ENCODE measurements at places on chromosomes 4 and X.

DNA sequence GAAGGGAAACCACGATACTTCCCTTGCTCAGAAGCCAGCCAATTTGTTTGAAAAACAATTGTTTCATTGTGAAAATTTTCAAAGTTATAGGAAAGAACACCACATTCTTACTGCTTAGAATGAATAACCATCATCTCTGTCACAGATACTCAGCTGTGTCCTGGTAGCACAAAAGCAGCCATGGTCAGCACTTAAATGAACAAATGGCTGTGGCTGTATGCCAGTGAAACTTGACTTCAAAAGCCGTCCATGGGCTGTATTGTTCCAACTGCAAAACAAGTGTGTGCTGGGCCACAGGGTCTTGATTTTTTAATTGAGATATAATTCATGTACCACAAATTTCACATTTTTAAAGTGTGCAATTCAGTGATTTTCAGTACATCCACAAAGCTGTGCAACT lies 19.6 kb downstream of the NSDHL start:
- no peak for DNase-seq

- no peak for DNase-seq
These were observed 67.5 kb upstream of the MND1 start for GRCh38 chr4:153276971-153277370.

- no peak for DNase-seq
These were observed 5.7 kb upstream of the PPEF1 start for GRCh38 chrX:18701621-18702361.

- no peak for DNase-seq
These were observed 4.6 kb downstream of the MPP1 start for GRCh38 chrX:154800478-154801210.

- no peak for DNase-seq
These were observed 44.0 kb downstream of the GAB1 start for GRCh38 chr4:143380629-143381028.

GRCh38 chr4:42083816-42084215 lies 68.6 kb downstream of the BEND4 start:
- DNase-seq, result no peak

DNA sequence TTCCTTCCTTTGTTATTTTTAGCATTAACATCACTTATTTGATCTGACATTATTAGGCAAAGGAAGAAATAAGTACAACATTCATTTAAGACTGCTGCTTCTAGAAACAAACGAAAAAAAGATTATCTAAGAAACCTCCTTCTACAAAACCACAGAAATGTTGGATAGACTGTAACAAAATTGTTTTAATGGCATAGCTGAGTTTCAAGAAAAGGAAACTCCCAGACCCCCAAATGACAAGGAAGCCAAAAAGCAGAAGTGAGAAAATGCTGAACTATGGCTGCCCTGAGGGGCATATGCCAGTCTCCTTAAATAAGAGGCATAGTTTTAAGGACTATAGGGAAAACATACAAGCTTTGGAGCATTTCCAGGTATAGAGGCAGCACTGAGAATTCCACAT lies 1431.6 kb upstream of the TENM3 start:
- DNase-seq, result no peak

DNA sequence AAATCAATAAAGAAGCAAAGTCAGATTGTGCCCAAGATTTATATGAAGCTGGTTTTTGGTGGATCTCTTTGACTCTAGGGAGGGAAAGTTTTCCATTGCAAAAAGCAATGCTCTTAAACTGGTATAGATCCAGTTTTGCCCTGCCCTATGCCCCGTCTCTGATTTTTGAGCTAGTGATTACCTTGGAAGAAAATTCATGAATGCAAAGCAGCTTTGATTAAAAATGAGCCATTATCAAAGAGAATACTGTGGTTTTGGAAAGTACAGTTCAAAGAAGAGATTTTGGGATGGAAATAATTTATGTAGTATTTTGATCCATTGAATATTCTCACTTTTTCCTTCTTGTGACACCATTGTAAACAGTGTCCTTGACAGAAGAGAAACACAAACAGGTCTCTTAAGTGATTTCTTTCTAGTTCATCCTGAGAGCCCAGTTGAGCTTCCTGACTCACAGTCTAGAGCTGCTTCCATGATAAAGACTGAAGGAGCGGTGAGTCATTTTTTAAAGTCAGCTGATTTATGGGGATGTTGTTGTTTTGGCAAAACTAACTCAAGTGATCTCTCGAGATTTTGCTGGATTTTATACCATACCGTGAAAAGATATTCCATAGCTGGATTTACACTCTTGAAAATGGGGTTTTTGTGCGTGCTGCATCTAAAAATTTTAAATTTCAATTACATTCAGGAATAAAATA lies 76.7 kb downstream of the AFF1 start:
- DNase-seq, result no peak

All from AG04449 (cell line).